ENCODE measurements at places on chromosomes 6 and 20.

- DNase-seq, result no peak
Observed at GRCh38 chr20:46276531-46276930, 31.8 kb downstream of the CDH22 start.

GRCh38 chr6:53436526-53437303 lies 88.0 kb upstream of the ELOVL5 start:
- DNase-seq, result no peak

DNA sequence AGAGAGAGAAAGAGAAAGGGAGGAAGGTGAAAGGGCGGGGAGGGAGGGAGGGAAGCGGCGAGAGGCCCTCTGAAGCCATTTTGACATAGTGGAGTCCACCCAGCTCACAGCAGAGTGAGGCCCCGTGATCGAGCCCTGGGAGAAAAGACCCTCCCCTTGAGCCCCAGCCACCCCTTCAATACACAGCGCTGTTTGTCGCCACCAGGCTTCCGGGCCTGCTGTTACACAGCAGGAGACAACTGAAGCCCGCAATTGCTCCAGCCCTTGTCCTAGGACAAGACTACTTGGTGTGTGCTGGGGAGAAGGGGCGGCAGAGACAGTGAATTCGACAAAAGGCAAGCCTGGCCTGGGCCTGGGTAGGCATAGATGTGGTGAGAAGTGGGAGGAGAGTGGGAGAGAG lies 67.3 kb downstream of the PRR18 start:
- DNase-seq, result no peak

- no peak for DNase-seq
Observed at GRCh38 chr6:7541175-7542064, at the start of gene DSP. Gene DSP (plus strand): TSS chr6:7541671. CDS start chr6:7541916, 245 bp downstream.

DNA sequence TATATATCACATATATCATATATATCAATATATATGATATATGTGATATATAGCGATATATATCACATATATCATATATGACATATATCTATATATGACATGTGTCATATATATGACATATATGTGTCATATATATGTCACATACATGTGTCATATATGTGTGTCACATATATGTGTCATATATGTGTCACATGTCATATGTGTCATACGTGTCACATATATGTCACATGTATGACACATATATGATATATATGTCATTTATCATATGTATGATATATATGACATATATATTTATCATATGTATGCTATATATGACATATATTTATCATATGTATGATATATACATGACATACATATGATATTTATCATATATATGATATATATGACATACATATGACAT lies 27.6 kb upstream of the ZNF292 start:
- no peak for DNase-seq

DNA sequence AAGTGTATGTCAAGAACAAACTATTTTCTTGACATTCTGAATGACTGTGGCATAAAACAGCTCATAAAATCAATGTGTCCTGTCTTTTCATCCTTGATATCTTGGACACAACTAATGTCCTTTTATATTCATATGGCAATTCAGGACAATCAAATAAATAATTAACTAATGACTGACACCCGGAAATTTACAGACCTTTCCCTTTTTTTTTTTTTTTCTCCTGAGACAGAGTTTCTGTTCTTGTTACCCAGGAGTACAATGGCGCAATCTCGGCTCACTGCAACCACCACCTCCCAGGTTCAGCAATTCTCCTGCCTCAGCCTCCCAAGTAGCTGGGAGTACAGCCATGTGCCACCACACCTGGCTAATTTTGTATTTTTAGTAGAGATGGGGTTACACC lies 107.1 kb upstream of the LGSN start:
- DNase-seq, result no peak

GRCh38 chr6:148648754-148649453 lies 97.9 kb upstream of the UST start:
- no peak for DNase-seq

DNA sequence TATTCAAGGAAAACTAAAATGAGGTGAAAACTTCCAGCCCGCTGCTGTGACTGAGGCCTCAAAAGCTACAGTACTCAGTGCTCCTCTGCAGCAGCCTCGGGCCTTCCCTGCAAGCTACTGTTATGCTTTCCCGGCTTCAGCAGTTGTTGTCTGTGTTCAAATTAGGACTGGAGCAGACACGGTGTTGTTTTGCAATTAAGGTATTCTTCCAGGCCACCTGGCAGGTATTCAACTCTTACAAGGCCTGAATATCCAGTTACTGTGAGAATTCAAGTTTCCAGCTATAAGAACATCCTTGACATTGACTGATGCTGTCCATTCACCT lies 10.7 kb downstream of the TXNDC5 start:
- no peak for DNase-seq

DNA sequence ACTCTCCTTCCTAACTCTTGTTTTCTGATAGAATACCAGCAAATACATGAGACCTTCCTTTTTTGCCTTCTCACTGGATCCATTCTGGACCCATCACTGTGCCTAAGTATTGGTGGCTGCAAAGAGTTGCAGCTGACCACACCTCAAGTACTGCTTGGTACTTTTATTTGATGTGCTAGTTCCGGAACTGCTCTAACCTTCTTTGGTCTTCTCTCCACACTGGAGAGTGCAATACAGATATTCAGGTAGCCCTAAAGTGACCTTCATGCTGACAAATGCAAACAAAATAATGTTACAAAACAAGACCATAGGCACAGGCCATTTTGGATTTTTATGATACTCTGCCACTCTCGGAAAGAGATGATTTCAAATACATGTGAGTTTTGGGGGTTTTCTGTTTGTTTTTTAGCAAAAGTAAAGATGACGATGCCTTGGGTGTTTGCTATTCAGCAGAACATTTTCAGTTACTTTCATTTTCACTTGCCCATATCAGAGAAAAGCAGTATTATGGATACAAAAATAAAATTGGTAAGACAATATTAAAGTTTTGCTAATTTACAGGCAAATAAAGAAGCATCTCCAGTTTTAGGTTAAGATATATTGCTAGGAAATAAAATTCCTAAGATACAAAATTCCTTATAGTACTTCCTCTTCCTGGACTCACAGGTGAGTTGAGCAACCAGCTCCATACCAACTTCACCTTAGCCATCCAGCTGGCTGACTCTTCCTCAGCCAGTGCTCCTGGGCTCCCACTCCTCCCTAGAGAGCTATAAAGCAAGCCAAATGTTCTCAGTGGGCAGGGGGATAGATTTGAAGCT lies 42.0 kb downstream of the PTPRK start:
- DNase-seq, result no peak

DNA sequence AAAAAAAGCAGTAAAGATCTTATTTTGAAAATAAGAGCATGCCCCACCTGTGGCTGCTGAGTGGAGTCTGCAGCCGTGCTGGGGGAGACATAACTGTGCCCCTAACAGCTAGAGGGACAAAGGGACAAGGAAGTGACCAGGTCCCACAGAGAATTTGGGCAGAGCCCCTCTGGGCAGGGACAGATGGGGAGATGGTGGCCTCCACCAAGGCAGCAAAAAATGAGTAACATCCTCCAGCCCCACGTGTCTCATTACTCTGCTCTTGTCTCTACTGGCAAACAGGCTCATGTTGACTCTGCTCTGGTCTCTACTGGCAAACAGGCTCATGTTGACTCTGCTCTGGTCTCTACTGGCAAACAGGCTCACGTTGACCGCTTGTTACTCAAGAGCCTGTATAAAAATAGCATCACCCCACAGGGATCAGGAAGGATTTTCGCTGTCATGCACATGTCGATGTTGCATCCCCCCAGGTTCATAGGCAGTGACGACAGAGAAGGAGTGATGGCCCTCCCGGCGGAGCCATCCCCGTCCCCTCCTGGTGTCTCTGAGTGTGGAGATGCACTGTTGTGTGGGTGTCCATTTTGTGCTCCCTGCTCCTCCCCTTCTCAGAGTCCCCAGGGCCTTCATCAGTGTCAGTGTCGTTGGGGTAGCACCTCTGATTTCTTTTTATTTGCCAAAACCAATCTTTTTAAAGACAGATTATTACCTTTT lies 17.3 kb upstream of the PCMTD2 start:
- DNase-seq, result no peak

- no peak for DNase-seq
Observed at GRCh38 chr6:159249128-159249527, 79.9 kb downstream of the FNDC1 start.

DNA sequence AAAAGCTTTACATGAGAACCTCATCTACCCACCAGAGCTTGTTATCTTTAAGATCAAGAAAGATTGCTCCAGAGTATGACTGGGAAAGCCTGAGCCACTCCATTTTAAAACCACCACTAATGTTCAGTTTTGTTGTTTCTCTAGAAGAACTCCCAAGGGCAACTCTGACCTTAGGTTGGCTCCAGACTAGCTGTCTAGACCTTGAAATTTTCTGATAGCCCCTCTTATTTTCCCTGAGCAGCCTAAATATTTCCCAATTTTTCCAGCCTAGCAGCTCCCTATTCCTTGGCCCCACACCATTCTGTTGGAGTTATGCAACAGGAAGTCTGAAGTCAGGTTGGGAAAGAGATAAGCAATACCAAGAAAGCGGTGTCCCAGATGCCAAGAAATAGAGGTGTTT lies 84.6 kb upstream of the TCF21 start:
- DNase-seq, result no peak

- DNase-seq, result no peak
Observed at GRCh38 chr6:106773522-106773921, 144.1 kb downstream of the QRSL1 start.

GRCh38 chr6:156131221-156131903 lies 645.8 kb upstream of the ARID1B start:
- DNase-seq, result no peak

DNA sequence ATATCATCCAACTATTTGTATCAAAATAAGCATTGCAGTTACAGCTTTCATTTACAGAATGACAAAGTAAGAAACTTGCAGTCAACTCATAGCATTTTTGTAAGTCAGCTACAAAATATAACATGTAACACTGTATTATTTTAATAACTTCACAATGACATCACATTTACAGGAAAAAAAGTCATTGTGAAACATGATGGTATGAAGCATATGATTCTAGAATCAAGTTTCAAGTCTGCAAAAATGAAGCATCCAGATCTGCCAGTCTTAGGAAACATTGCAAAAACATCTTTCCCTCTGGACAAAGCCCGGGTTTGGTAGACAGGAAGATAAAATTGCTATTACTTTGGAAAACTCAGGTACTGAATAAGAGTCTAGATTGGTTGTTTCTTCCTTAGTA lies 263.9 kb upstream of the NT5E start:
- DNase-seq, result no peak

GRCh38 chr6:148463671-148464070 lies 121.0 kb downstream of the SASH1 start:
- DNase-seq, result no peak

GRCh38 chr6:38025451-38025850 lies 205.9 kb downstream of the ZFAND3 start:
- DNase-seq, result no peak

GRCh38 chr6:45998524-45998923 lies 17.1 kb downstream of the CLIC5 start:
- DNase-seq, result no peak

- DNase-seq, result no peak
Observed at GRCh38 chr20:36268440-36269342, 32.4 kb downstream of the AAR2 start.

GRCh38 chr6:43274916-43275597 lies 23.0 kb upstream of the SLC22A7 start:
- DNase-seq, result no peak

GRCh38 chr6:170444056-170444591 lies 109.0 kb downstream of the PSMB1 start:
- peak; percentile 55 for DNase-seq

DNA sequence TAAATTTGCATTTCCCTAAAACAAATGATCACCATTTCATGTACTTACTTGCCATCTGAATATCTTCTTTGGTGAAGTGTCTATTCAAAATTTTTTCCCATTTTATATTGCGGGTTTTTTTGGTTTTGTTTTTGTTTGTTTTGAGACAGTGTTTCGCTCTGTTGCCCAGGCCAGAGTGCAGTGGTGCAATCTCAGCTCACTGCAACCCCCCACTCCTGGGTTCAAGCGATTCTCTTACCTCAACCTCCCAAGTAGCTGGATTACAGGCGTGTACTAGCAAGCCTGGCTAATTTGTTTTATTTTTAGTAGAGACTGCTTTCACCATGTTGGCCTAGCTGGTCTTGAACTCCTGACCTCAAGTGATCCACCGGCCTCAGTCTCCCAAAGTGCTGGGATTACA lies 9.1 kb upstream of the REPS1 start:
- DNase-seq, result no peak

- DNase-seq, result no peak
Observed at GRCh38 chr20:23727016-23727415, 23.7 kb downstream of the CST1 start.

DNA sequence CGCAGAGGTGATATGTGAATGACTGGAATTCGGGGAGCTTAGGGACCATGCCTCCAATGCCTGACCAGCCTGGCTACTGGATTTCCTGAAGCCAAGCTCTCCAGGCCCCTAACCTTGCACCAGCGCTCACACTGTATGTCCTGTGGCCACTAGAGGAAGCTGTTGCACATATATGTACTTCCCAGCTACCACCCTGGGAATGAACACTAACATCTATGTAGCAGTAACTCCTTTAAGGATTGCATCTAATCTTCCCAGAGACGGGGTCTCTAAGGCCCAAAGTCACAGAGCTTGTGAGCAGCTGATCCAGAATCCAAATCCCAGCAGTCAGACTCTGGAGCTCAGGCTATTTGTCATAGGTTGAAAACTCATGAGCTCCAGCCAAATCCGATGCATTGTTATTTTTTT lies 20.4 kb upstream of the BPIFB1 start:
- no peak for DNase-seq

DNA sequence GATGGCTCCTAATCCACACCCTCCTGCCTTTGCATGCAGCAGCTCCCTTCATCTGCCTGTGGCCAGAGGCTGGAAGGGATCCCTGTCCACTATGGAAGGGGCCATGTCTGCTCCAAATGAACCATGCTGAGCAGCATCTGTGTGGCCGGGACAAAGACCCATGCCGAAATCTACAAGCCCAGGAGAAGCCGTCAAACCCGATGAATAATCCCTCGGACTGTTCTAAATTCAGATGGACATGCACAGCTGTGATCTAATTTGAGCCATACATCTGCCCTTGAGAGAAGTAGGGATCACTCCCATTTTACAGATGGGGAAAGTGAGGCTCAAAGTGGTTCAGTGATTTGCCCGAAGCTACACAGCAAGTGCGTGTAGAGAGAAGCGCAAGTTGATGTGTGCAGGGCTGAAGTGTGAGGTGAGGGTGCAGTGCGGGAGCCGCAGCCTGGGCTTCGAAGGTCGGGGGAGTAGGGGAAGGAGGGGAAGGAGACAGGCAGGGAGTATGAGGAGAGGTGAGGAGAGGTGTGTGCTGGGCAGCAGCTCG lies 22.6 kb upstream of the CDH22 start:
- DNase-seq, result no peak

- DNase-seq, result no peak
Observed at GRCh38 chr6:23870496-23870895, 255.5 kb upstream of the NRSN1 start.

GRCh38 chr6:37024656-37025337 lies 19.3 kb downstream of the FGD2 start:
- DNase-seq, result no peak

- no peak for DNase-seq
Observed at GRCh38 chr20:20664795-20665589, 47.5 kb downstream of the RALGAPA2 start.
